ENCODE measurements at places on chromosomes 7 and 10. TPM values are rescaled to one million over a fixed set of nuclear protein-coding genes. Genes with fewer than 3 reads are reported as not detected.
A peak's percentile ranks its signal among the peaks of the same experiment; 100 is the strongest.

DNA sequence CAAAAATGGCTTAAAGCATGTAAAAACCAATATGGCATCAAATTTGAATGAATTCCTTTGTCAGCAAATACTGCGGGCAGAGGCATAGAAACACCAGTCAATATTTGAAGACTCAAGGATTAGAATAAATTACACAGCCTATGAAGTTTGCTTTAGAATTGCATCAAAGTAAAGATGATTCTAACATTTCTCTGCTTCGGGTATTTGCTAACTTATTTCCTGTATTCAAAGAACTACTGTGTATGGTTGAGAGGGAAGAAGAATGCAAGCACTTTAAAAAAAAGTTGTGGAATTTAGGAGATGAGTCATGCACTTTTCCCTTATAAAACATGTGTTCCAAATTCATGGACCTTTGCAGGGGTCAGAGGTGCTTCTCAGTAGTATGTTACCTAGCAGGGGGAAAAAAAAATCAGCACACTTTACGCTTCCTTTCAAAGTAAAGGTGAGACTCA lies 90.1 kb downstream of the PIP4K2A start:
- DNase-seq, result no peak

GRCh38 chr7:25795824-25796235 lies 356.2 kb upstream of the NFE2L3 start:
- DNase-seq, result no peak

SCIN gene
- 76.6 TPM for total RNA-seq

- DNase-seq, result no peak
These were observed 144.4 kb downstream of the MAPK8 start for GRCh38 chr10:48450741-48451466.

BCAP29 gene
- total RNA-seq, result 64.9 TPM

TSPAN12 gene
- total RNA-seq, result 32.1 TPM

DNA sequence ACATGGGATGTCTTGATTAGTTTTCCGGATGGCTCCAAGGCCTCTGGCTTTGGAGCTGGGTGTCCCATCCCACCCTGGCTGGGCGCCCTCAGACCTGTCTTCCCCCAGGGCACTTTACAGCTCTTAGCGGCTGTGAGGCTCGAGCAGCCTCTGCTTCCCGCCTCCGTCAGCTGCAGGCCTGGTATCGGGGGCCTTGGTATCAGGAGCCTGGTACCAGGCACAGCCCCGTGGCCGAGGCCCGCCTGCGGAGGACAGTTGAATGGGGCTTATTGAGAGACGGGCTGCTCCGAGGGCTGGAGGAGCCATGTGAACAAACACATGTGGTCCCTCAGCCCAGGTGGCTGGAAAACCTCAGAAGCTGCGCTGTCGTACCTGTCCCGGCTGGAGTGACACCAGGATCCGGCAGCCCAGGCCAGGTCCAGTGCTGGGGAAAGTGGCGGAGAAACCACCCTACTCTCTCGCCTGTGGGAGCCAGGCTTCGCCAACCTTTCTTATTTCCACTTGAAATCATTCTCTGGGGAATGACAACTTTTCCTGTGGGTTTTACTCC lies 23.9 kb upstream of the AP5Z1 start:
- DNase-seq, result no peak

DNA sequence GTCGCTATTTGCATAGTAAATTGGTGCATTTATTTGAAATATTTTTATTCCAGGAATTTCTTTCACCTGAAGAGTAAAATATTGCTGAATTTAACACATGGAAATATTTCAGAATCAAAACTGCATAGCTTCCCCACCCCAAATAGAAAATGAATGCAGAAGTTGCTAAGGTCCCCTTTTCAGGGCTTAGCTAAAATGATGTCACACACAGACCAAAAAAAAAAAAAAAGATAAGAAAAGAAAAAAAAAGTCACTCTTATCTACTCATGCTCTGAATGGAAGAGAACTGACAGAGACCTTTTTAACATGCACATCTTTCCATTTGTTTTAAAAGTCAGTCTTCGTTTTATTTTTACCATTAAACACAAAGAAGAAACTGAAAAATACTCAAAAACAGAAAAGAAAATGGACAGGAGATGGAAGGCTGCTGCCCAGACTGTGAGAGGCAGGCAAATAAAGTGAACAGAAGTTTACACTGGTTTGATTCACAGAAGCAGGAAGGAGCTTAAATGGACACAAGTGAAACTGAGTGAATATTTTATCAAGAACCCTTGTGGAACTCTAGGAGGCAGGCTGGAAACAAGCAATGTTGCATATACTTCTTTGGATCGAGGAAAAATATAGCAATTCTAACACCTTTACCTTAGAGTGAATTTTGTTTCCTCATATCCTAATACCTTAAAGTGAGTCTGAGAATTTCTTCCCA lies 32.0 kb downstream of the PSMC2 start:
- DNase-seq, result no peak

DNA sequence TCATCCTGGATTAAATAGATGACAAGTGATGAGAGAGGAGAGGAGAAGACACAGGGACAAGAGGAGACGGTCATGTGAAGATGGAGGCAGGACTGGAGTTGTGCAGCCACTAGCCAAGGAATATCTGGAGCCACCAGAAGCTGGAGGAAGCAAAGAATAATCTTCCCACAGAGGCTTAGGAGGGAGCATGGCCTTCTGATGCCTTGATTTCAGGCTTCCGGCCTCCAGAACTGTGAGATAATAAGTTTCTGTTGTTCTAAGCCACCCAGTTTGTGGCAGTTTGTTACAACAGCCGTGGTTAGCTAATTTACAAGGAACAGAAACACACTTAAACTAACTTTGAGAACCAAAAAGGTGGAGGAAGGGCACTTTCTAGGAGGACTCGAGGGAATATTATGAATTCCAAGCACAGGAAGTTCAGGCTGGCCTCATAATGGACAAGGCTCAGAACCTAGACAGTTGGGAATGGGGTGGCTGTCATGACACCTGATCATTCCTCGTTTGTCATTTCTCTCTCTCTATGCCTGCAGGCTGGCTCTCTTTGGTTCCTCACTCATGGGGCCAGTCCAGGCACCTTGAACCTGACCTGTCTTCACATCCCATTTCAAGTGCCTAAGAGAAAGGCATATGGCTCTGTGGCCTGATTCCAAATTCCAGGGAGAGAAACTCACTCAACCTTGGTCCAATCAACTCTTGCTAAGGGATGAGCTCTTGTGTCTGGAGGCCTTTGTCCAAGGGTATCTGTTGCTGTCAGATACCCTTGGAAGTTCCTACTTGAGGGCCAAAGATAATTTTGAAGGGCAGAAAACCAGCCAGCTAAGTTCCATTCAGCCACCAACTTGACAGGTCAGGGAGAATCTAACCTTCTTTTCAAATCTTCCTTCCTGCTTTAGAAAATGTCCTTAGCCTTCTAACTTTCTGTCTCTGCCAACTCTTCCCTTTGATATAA lies 33.5 kb upstream of the PDZD8 start:
- no peak for DNase-seq

DNA sequence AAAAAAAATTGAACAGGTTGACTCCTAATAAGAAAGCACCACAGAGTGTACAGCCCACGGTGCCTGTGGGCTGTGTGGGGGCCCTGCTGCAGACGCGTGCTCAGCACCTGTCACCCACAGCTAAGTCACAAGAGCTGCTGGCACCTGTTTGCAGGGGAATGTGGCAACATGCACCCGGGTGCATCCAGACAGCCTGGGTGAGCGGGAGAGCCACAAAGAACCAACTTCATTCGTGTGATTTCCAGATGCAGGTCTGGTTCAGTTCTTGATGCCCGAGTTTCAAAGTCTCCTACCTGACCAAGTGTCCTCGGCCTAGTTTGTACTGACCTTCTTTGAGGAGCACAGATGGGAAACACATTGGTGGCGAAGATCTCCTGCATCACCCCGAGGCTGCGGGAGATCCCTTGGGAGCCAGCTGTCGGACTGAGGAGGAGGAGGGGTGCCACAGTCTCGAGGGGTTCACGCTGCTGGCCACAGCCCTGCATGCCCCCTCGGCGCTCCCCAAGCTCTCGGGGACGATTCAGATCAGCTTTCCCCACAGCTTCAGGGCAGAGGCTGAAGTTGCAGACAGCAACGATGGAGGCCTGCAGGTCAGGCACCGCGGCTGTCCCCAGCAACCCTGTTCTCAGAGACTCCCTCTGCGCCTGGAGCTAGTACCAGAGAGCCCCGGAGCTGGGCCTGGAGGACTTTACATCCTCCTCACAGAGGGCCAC lies 35.3 kb downstream of the AMZ1 start:
- peak; percentile 3 for DNase-seq

DNA sequence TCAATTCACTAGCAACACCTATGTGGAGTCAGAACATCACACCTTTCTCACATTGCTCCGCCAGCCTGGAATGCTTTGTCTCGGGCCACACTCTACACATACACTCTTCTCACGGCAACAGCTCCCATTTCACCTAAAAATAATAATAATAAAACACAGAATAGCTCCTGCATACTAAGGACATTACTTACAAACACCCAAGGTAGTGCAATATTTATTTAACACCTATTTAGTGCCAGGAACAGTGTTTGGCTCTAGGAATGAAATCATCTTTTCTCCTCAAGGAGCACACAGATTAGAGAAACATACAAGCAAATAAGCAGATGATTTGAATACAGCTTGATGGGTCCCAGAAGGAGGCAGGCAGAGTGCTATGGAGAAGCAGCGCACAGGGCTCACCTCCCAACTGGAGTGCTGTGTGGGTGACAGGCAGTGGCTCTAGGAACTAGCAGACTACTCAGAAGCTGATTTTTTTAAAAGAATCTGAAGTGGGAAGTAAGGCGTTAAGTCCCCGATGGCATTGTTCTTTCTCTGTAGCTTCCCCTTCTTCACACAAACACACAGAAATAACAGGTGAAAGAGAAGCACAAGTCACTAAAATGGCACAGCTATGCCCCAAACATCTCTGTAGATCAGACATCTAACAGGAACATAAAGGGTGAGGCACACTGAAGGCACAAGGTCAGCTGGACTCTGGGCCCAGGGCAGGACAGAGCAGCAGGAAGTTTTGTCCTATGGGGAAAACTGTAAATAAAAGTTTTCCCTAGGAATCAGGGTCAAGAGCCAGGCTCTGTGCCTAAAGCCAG lies 16.7 kb downstream of the USP6NL start:
- DNase-seq, result no peak

- DNase-seq, result no peak
These were observed 90.3 kb downstream of the MYL10 start for GRCh38 chr7:101538596-101539459.

TMEM225B gene
- total RNA-seq, result 0.45 TPM

- DNase-seq, result no peak
These were observed 11.0 kb upstream of the CCDC126 start for GRCh38 chr7:23586159-23586558.

MMP21 gene
- not detected for total RNA-seq

- DNase-seq, result no peak
These were observed 141.3 kb downstream of the PAXIP1 start for GRCh38 chr7:154861589-154861988.

SLC18A2 gene
- total RNA-seq, result 1.6 TPM

CYP2W1 gene
- total RNA-seq, result 1.2 TPM

DNA sequence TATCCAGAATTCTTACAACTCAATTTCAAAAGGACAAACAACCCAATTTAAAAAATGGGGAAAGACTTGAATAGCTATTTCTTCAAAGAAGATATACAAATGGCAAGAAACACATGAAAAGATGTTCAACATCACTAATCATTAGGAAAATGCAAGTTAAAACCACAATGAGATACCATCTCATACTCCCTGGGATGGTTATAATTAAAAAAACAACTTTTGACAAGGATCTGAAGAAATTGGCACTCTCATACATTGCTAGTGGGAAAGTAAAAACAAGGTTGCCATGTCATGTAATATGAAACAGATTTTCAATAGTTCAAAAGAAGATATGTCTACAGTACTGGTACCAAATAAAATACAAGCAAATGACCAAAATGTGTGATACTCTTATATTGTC lies 9.0 kb downstream of the OAT start:
- no peak for DNase-seq

DNA sequence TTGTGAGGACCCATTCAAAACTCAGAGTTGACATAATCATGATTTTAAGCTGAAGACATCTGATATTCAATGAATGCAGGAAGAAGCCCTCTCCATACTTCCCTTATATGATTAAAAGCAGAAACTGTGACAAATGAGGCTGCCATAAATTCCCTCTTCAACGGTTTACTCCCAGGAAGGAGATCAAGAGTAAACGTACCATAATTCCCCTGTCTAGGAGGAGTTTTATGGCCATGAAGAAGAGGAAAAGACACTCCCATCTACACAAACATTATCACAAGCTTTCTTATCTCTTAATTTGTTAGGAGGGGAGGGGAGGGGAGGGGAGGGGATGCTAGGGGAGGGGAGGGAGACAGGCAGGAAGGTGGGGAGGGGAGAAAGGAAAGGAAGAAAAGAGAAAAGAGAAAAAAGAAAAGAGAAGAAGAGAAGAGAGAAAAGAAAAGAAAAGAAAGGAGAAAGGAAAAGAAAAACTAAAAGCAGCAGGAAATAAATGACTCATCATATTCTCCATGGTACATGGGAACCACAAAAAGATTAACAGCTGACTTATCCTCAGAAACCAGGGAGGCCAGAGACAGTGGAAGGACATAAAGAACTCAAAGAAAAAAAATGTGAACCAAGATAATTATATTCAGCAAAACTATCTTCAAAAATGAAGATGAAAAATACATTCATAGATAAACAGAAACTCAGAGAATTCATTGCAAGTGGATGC lies 121.6 kb downstream of the ALOX5 start:
- DNase-seq, result no peak

DNA sequence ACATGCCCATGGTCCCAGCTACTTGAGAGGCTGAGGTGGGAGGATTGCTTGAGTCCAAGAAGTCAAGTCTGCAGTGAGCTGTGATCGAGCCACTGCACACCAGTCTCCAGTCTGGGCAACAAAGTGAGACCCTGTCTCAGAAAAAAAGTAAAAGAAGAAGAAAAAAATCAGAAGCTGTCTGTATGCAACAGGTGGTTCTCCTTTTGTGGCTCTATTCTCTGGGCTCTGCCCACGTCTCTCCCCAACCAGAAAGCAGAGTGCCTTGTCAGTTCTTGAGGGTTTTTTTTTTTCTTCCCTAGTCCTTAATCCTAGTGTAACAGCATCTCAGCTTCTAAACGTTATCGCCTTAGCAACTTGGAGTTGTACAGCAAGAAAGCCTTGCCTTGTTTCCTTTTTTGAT lies 89.5 kb downstream of the PRKCQ start:
- no peak for DNase-seq

GRCh38 chr10:23370106-23370505 lies 25.5 kb upstream of the C10orf67 start:
- DNase-seq, result no peak

DNA sequence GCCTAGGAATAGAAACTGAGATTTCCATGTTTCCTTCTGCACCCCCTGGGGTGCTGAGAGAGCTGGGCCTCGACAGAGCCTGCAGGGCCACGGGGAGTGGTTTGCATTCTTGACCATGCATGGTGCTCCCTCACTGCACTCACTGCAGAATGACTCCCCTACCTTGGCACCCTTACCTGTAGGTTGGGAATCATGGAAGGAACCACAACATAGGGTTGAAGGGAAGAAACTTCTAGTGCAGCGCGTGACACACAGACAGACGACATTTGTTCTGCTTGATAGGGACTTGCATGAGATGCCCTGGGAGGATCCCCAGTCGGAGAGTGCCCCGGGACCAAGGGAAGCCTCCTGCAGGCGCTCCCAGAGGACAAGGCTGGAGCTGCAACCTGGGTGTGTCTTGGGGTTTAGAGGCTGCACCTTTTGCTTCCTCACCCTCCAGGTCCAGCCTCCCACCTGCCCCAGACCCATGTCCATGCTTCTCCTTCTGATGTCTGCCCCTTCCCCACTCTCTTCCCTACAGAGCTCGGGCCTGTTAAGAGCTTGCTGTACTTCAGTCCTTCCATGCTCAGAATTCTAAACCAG lies 245.2 kb downstream of the ABCA13 start:
- DNase-seq, result no peak

TMEM60 gene
- total RNA-seq, result 20.3 TPM

GRCh38 chr7:89559596-89559995 lies 594.7 kb upstream of the STEAP1 start:
- DNase-seq, result no peak

GRCh38 chr10:131277278-131277677 lies 34.2 kb downstream of the TCERG1L start:
- no peak for DNase-seq
